Activated CD4-positive, alpha-beta memory T cell treated with anti-CD3 and anti-CD28 coated beads, Interleukin-2, amount 10 ng/mL, durations not matched to agents 7 days and 5 days (primary cell): ENCODE measurements at places on chromosomes 4 and X. TPM values are rescaled to one million over a fixed set of nuclear protein-coding genes. Genes with fewer than 3 reads are reported as not detected.

APEX2 gene
- 26.8 TPM for total RNA-seq

SLC38A5 gene
- total RNA-seq: 82.4 TPM

PRRG3 gene
- not detected for total RNA-seq

METTL14 gene
- total RNA-seq: 44.3 TPM

GRCh38 chr4:176791591-176792325 lies 964 bp downstream of the VEGFC start:
- no peaks in the 10 kb centered on the region for H3K36me3 ChIP-seq
- H3K4me3 ChIP-seq: no peak overlapping the region
- H3K27me3 ChIP-seq: peaks cover 36% of the 10 kb centered on the region
- no peak overlapping the region for H3K27ac ChIP-seq
- no peak for DNase-seq
- H3K4me1 ChIP-seq: peaks cover 6% of the 10 kb centered on the region

- DNase-seq: peak; percentile 57
- H3K4me3 ChIP-seq: peak overlapping the region; percentile 21
- no peaks in the 10 kb centered on the region for H3K27me3 ChIP-seq
- no peaks in the 10 kb centered on the region for H3K36me3 ChIP-seq
- H3K27ac ChIP-seq: peak overlapping the region; percentile 86
- peaks cover 26% of the 10 kb centered on the region for H3K4me1 ChIP-seq
These were observed 104.6 kb downstream of the DTHD1 start for GRCh38 chr4:36385951-36386571.

- peaks cover 11% of the 10 kb centered on the region for H3K27me3 ChIP-seq
- no peaks in the 10 kb centered on the region for H3K4me1 ChIP-seq
- no peaks in the 10 kb centered on the region for H3K36me3 ChIP-seq
These were observed 147.5 kb upstream of the ANK2 start for GRCh38 chr4:112901962-112902411.

DNA sequence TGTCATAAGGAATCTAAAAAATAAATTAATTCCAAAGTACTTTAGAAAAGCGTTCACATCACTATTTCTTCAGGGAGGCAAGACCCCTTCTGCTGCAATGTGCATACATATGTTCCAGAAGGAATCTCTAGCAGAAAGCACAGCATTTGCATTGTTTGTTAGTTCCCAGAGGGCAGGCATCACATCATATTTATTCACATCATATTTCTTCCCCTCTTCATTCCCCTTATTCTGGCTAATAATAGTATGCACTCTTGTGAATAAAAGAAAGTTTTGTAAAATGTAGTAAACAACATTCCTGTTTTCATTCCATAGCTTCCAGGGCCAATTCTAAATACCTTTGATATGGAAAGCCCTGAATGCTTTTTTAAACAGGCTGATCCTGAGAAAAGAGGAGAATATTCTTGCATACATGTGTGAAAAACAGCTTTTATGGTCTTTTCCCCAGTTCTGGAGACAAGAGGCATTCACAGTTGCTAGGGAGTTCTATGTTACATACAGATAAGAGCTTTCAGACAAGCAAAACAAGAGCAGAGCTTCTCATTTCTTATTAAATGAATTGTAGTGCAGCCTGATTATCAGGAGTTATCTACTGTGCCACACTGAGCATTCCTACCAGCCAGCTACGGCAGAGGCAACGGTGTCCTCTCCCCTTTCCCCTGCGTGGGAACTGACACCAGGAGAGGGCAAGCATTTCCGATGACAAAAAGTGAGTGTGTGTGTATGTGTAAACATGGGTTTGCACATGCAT lies 15.2 kb downstream of the GATB start:
- H3K27ac ChIP-seq: no peak overlapping the region
- no peak overlapping the region for H3K4me3 ChIP-seq
- DNase-seq: no peak
- no peaks in the 10 kb centered on the region for H3K36me3 ChIP-seq
